Cardiac muscle cell (in vitro differentiated cells and primary cell): ENCODE measurements at places on chromosomes 11 and 22. TPM values are rescaled to one million over a fixed set of nuclear protein-coding genes. Genes with fewer than 3 reads are reported as not detected.

DNA sequence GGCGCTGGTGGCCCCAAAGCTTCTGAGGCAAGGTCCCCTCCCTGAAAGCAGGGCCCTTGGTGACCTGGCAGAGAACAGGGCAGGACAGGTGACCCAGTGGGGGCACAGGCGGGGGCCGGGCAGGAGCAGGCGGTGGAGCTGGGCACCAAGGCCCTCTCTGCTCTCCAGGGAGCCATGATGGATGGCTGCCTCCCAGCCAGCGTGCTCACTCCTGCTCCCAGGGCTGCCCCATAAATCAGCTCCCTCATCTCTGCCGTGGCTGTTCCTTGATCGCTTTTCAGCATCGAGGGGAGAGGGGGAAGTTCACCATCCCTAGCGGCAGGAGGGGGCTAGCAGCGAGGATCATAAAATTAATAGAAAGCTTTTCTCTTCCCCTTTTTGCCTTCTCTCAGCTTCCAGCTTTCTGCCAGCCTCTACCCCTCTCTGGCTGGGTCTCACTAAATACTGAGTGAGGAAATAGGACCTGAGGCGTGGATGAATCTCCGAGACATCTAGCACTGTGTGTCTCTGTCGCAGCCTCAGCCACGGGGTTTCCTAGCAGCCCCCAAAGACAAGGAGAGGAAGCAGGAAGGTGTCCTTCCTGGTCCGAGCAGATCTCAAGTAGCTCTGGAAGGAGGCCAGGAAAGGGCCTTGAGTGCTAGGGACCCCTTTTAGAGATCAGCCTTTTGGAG lies 22.2 kb upstream of the ELFN2 start:
- no peak for DNase-seq

GRCh38 chr11:12546660-12547059 lies 127.6 kb upstream of the TEAD1 start:
- no peak for DNase-seq

- DNase-seq: no peak
These were observed 13.9 kb downstream of the CRTAM start for GRCh38 chr11:122852074-122852795.

- DNase-seq: peak; percentile 64
These were observed 550.4 kb downstream of the DLG2 start for GRCh38 chr11:85076535-85077330.

- peak; percentile 80 for DNase-seq
These were observed 89.8 kb upstream of the PARVA start for GRCh38 chr11:12287374-12288211.

- no peak for DNase-seq
These were observed 205.8 kb downstream of the CADM1 start for GRCh38 chr11:115298300-115299012.

DNA sequence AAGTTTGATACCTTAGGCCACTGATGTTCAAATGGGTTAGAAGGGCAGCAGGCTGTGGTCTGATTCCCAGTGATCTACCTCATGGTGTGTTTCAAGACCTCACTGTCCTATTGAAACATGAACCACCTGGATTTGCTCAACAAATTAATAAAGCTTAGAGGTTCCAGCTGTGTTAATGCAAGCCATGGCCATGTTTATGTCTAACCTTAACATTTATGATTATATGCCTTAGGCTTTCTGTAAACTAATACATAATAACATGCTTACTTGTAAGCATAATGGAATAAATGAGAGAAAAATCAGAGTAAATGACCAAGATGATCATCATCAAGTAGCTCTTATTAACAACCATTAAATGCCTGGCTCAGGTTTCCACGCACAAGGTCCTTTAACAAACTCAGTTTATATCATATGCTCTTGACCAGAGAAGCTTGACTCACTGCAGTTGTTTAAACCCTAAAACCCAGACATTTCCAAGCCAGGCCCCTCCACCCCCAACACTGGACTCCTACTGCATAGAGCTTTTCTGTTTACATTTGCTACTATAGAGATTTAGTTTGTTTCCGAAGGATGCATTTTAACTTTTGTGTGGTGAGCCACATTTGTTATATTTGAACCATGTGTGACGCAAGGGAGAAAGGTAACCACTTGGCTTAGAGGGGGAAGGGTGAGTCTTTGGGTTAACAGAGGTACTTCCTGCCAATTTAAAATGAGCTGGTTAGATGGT lies 43.7 kb downstream of the KREMEN1 start:
- DNase-seq: no peak

- DNase-seq: no peak
These were observed 6.2 kb downstream of the PTPN5 start for GRCh38 chr11:18785411-18785810.

DNA sequence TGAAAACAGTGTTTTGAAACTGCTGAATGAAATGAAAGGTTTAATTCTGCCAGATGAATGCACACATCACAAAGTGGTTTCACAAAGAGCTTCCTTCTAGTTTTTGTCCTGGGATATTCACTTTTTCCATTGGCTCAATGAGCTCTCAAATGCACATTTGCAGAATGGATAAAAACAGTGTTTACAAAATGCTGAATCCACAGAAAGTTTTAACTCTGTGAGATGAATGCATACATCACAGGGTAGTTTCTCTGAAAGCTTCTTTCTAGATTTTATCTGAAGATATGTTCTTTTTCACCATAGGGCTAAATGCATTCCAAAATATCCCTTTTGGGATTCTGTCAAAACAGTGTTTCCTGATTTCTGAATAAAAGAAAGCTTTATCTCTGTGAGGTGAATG lies 237.6 kb downstream of the OR4A5 start:
- DNase-seq: no peak

- DNase-seq: peak; percentile 76
These were observed 31.3 kb downstream of the TRAF6 start for GRCh38 chr11:36478700-36479329.

- no peak for DNase-seq
These were observed 83.3 kb upstream of the OR5AK2 start for GRCh38 chr11:56905442-56905841.

DNA sequence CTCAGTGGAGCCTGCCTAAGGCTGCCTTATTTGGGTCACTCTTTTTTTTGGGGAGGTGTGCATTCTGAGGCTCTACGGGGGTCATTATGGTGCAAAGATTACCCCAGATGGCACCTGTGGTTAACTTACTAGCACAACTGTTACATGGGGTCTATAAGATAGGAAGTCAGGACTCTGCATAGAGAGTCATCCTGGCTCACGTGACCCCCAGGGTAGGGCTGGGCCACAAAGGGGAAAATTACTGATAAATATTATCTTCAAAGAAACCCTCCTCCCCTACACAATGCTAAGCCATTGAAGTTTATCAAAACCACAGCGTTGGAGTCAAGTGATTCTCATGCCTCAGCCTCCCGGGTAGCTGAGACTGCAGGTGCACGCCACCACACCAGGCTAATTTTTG lies 397.1 kb downstream of the MN1 start:
- no peak for DNase-seq

GRCh38 chr11:116720895-116721294 lies 51.9 kb downstream of the BUD13 start:
- DNase-seq: no peak

DNA sequence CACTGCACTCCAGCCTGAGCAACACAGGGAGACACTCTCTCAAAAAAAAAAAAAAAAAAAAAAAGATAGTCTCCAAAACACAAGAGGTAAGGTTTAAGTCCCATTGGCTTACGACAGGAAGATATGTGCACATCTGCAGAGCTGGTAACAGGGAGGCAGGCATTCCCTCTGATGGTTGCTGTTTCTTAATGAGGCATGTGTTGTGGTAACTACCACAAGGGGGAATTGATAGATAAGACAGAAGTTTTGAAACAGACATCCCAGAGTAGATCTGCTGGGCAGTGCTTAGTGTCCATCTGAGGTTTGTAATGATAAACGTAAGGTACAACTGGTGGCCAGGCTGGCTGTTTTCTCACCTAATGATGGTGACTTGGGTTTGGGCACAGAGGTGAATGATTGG lies 4.7 kb downstream of the EIF1AD start:
- peak; percentile 33 for DNase-seq

GRCh38 chr22:27754247-27754887 lies 47.2 kb downstream of the MN1 start:
- peak; percentile 38 for DNase-seq

DNA sequence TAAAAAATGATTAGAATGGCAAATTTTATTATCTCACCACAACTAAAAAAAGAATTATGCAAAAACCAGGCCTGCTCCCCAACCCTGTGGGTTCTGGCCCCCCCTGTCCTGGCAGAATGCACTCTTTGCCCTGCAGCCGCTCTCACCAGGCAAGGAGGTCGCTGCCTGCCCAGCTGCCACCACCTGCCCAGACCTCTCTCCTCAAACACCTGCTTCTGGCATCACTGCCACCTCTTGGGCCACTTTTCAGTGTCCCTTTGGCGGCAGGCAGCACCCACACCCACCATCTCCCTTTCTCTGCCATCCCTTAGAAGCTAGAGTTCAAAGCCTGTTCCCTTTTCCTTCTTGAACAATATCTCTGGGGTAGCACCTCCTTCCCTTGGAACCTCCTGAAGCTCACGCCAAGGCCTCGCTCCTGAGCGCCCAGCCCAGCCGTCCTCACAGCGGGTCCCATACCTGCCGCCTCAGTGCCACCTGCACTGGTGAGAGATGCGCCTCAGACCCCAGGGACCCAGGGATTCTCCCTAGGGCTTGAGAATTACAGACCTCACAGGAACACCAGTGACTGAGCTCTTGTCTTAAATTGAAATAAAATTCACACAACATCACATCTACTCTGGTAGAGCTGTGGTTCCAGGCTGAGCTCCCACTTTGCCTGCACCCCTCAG lies 44.6 kb downstream of the SGSM3 start:
- no peak for DNase-seq

GRCh38 chr11:26878959-26879581 lies 114.8 kb upstream of the FIBIN start:
- no peak for DNase-seq

DNA sequence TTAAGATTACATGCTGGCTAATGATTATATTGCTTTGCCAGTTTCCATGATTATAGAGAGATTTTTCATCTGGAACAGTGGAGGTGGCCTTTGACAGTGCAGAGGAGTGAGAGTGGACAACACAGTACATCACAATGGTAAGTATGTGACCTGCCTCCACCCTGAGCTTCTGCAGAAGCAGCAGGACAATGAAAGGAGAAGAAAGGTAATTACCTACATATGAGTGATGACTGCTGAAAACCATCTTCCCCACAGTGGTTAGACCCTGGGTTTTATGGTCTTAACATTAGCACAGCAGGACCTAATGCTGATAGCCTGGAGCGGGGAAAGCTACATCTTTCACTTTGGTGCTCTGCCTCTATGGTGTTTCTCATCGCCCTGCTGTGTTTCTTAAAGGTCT lies 454.7 kb upstream of the DDI1 start:
- DNase-seq: no peak

GRCh38 chr11:119091178-119091577 lies 6.5 kb downstream of the HMBS start:
- DNase-seq: no peak

DNA sequence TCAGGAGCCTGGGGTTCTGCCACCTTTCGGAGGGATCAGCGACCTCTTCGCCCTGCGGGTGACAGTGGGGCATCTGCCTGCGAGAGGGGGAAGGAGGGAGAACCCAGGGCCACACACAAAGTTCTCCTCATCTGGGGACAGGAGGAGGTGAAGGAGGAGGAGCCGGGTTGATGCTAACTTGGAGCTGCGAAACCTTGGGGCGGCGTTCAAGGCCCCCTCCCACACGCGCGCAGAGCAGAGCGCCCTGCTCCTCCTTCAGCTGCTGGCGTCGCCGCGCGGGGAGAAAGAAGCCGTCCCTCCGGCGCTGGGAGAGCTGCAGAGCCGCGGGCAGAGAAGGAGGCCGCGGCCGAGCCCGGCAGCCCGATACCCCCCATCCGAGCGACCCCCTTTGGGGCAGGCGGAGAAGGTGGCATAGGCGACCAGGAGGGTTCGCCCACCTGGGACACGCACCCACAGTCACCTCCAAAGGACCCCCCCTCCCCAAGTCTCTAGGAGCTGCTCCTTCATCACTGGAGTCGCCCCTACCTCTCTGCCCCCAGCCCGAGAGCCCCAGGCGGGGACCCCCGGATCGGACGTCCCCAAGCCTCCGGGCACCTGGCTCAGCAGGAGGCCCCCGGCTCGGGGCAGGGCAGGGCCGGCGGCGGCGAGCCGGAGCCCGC lies at the start of gene RASD2:
TSS of gene RASD2 (plus strand) at position 237 of the 659 bp plus-strand sequence. CDS start 5,979 bp downstream, outside the sequence.
- DNase-seq: peak; percentile 51

DNA sequence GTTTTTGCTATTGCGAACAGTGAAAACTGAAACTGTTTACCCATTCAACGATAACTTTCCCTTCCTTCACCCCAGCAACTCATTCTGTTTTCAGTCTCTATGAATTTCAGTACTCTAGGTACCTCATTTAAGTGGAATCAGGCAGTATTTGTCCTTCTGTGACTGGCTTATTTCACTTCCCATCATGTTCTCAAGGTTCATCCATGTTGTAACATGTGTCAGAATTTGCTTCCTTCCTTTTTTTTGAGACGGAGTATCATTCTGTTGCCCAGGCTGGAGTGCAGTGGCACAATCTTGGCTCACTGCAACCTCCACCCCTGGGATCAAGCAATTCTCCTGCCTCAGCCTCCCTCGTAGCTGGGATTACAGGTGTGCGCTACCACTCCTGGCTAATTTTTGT lies 23.7 kb downstream of the HTR3B start:
- no peak for DNase-seq

GRCh38 chr11:76674517-76675400 lies 4.2 kb upstream of the LRRC32 start:
- DNase-seq: no peak

- DNase-seq: peak; percentile 16
These were observed 7.8 kb upstream of the NAA40 start for GRCh38 chr11:63931045-63931444.

HOATZ gene
- polyA plus RNA-seq: not detected in 2 replicates

TRIM49 gene
- polyA plus RNA-seq: not detected in 2 replicates

PRR5L gene
- 0.70 TPM in 1 of 2 replicates, not detected in the other for polyA plus RNA-seq

USP2 gene
- 36.5 and 44.1 TPM in 2 replicates for polyA plus RNA-seq

MFRP gene
- not detected in 2 replicates for polyA plus RNA-seq

PHF5A gene
- 25.9 and 26.9 TPM in 2 replicates for polyA plus RNA-seq

HDAC10 gene
- polyA plus RNA-seq: 19.8 and 20.8 TPM in 2 replicates

PVALB gene
- polyA plus RNA-seq: not detected in 2 replicates

TUT1 gene
- 18.7 and 32.1 TPM in 2 replicates for polyA plus RNA-seq

CFAP300 gene
- 3.1 and 7.2 TPM in 2 replicates for polyA plus RNA-seq

CEP164 gene
- polyA plus RNA-seq: 22.6 and 28.0 TPM in 2 replicates

IL10RA gene
- polyA plus RNA-seq: not detected in 2 replicates

DBX1 gene
- not detected in 2 replicates for polyA plus RNA-seq
